Stimulated activated CD8-positive, alpha-beta memory T cell treated with anti-CD3 and anti-CD28 coated beads, Interleukin-7, amount 100 ng/mL, for 1 hour (primary cell): ENCODE measurements at places on chromosomes 7 and 10.

GRCh38 chr10:66025186-66025585 is 900.6 kb upstream of the LRRTM3 start:
- no peak for DNase-seq

GRCh38 chr7:1934756-1935155 is 264.7 kb downstream of the ELFN1 start:
- no peak for DNase-seq

DNA sequence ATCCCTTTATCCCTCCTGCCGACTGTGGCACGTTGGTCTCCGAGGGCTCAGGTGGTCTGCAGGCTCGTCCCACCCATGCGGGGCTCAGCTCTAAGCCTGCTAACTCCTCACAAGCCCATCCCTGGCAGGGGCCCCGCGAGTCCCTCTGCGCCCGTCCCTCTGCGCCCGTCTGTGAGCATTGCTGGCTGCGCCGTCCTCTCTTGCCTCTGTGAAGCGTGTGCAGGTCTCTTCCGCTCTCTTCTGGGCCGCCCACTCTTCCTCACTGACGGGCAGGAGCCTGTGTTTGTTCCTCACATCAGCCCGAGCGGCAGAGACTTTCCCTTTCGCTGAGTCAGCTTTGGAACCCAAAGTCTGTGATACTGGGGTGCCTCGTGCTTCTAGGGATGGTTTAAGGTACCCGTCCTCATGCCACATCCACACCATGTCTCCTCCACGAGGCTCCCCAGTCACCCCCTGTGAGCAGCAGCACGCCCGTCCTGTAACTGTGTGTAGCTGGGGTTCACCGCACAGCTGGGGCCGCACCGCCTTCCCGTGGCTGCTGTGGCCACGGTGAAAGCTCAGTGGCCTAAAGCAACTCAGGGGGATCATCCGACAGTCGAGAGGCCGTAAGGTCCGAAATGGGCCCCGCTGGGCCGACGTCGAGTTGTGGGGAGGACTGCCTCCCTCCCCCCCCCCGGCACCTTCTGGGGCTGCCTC is 35.5 kb downstream of the ADGRA1 start:
- no peak for DNase-seq

DNA sequence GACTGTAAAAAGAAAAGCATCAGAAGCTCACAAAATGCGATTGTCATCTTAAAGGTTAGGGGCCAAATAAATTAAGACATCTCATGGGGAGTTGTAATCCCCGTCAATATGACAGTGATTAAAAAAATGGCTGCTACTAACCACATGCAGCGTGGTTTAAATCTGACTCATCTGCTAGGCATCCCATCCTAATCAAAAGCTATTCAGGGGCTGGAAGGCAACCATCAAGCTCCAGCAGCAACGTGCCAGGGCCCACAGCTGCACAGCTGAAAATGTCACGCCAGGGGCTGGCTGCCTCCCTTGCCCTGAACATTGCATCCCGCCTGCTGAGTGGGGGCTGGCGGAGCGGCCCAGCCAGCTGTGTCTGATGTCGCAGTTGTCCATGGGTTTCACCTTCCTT is 66.3 kb upstream of the FRMD4A start:
- no peak for DNase-seq

DNA sequence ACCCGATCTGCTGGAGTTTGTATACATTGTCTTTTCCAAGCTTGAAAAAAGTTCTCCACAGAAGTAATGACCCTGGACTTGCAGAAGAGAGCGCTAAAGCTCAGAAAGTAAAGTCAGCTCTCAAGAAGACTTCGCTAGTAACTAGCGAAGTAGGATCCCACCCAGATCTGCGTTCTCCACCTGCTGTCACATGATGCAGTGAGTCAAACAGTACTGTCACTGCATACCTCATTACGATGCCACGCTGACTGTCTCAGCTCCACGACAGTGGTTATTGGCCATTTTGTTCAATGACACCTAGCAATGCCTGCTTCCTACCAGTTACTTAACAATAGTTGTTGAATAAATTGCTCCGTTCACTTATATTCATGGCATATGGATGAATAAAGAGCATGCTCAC is 29.7 kb upstream of the SEC61G start:
- no peak for DNase-seq

- DNase-seq: no peak
Observed at GRCh38 chr10:17122726-17123661, 6.6 kb downstream of the CUBN start.

- no peak for DNase-seq
Observed at GRCh38 chr10:108469940-108470339, 1305.4 kb upstream of the SORCS1 start.

DNA sequence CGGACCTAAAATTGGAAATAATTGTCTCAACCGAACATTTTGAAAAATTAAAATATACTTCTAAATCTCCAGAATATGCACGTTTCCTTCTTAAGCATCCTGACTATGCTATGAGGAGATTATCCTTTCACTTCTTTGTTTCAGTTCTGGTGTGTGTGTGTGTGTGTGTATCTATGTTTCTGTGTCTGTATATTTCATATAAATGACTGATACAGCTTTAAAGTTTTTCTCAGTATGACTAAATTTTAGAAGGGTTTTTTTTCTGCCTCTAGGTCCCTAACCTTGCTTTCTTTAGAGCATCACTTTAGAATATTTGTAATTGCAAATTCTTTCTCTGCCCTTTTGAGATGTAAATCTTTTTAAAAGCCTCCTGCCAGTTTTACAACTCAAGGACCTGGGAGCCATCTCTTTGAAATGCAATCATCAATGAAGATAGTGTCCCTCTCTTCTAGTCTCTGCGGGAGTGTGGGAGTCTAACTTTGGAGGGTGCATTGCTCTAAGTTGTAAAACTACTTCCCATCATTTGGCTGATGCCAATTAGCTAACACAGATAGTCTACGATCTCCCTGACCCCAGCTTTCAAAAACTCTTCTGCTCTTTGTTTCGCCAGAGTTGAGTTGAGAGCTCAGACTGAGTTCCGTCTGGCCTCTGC is 782.0 kb upstream of the ZWINT start:
- no peak for DNase-seq

DNA sequence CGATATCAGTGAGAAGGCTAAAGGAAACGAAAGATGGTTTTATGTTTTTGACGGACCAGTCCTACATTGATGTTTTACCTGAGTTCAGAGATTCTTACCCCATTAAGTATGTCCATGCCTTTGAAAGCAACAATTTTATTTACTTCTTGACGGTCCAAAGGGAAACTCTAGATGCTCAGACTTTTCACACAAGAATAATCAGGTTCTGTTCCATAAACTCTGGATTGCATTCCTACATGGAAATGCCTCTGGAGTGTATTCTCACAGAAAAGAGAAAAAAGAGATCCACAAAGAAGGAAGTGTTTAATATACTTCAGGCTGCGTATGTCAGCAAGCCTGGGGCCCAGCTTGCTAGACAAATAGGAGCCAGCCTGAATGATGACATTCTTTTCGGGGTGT is 27.7 kb downstream of the MET start:
- DNase-seq: no peak

- no peak for DNase-seq
Observed at GRCh38 chr10:90675621-90676020, 182.2 kb downstream of the HTR7 start.

DNA sequence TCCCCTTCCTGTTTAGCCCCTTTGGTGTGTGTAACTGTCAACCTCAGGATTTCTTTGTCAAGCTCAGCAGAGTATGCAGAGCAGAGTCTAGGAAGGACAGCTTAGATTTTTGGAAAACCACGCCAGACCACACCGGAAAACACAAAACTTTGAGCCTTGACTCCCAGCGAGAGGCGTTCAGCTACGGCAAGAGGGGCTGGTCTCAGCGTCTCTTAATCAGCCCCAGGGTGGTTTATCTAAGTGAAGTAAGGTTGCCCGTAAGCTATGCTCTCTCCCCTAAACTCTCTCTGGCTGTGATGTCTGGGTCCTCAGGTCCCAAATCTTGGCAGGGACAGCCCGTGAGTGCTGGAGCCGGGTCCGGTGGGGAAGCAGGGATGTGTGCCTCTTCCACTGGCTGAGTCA is 230.9 kb downstream of the KLF6 start:
- no peak for DNase-seq

- no peak for DNase-seq
Observed at GRCh38 chr10:6321880-6322279, 119.1 kb downstream of the PFKFB3 start.

DNA sequence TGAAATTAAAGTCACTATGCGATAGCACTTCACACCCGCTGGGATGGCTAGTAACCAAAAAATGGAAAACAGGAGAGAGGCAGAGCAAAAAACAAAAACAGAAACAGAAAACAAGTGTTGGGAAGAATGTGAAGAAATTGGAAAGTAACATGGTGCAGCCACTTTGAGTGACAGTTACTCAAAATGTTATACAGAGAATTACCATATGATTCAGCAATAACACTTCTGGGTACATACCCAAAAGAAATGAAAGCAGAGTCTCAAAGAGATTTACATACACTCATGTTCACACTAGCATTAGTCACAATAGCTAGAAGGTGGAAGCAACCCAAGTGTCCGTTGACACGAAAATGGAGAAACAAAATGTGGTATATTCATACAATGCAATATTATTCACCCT is 88.6 kb upstream of the KCNIP2 start:
- no peak for DNase-seq

GRCh38 chr7:27911920-27912319 is 172.0 kb downstream of the TAX1BP1 start:
- DNase-seq: no peak
